ENCODE measurements at places on chromosomes 2 and 18.

- no peak for DNase-seq
These were observed 275.1 kb upstream of the RND3 start for GRCh38 chr2:150762571-150762970.

GRCh38 chr2:202046572-202046971 lies 12.9 kb downstream of the FZD7 start:
- no peak for DNase-seq

DNA sequence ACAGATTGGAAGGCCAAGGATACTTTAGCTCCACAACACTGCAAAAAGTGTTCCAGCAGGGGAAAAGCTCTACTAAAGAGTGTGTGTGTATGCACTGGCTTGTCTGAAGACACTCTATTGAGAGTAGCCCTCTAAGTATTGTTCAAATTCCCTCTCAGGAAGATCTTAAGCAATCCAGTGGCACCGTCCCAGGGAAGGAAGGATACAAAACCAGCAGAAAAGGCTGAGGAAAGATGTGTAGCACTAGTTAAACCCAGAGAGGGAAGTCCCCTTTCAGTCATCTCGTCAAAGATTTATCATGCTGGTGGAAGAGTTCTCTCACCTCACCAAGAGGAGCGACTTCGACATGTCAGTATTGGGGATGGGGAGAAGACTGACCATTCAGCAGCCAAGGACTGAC lies 50.5 kb downstream of the DHRS9 start:
- DNase-seq, result no peak

DNA sequence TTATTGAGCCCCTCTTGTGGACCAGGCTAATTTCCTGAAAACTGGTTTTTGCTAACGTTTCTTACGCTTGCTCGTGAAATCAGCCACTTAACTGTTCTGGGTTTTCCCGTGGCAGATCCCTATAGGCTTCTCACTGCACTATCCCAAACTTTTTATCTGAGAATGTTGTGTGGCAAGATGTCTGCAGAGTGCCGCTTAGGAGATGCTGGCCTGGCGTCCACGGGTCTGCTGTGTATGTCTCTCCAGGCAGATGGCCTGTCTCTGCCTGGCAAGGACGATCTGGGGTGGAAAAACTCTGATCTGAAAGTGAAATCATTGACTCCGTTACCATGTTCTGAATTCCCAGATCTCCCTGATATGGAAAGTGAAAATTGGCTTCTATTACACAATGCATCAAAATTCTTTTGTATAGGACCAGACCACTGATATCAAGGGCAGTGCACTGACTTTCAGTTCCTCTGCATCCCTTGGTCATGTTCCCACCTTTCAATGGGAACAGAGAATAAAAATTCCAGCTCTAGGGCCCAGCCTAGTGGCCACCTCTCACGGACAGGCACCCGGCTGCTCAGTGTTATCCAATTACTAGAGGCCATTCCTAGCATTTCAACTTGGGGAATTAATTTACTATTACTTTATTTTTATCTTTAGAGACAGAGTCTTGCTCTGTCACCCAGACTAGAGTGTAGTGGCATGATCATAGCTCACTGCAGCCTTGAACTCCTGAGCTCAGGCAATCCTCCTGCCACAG lies 154.6 kb downstream of the ACOXL start:
- no peak for DNase-seq

- no peak for DNase-seq
These were observed 19.6 kb downstream of the NDUFAF7 start for GRCh38 chr2:37250869-37251740.

DNA sequence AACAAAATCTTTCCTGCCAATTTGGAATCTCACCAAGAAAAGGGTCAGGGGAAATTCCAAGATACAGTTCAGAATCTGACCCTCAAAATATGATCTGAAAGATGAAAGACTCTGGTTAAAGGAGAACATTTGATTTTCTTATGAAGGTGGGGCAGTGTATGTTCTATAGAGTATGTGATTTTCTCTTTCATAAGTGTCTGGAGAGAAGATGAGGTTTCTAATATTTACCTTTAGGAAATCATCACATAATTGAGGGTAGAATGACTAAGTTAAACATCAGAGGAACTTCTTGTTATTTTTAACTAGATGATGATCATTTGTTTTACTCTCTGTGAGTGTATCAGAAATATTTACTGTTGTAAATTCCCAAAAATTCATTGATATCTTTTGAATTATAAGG lies 27.8 kb upstream of the MBOAT2 start:
- no peak for DNase-seq

DNA sequence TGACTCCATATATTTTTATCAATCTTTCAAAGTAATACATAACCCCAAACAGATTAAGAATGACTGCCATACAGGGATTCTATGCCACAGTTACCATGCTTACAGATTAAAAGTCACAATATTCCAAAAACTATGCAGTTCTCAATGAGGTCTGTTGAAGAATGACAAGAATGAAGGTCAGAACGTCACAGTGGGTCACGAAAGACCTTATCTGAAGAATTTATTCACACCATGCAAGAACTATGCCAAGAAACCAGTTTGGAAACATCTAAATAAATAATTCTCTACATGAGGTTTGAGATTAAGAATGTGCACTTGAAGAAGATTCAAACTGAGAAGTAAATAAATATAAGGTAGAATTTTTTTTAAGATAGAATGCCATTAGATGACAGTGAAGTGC lies 253.3 kb downstream of the EXOC6B start:
- DNase-seq, result no peak

GRCh38 chr2:19580830-19581229 lies 222.4 kb upstream of the OSR1 start:
- no peak for DNase-seq

DNA sequence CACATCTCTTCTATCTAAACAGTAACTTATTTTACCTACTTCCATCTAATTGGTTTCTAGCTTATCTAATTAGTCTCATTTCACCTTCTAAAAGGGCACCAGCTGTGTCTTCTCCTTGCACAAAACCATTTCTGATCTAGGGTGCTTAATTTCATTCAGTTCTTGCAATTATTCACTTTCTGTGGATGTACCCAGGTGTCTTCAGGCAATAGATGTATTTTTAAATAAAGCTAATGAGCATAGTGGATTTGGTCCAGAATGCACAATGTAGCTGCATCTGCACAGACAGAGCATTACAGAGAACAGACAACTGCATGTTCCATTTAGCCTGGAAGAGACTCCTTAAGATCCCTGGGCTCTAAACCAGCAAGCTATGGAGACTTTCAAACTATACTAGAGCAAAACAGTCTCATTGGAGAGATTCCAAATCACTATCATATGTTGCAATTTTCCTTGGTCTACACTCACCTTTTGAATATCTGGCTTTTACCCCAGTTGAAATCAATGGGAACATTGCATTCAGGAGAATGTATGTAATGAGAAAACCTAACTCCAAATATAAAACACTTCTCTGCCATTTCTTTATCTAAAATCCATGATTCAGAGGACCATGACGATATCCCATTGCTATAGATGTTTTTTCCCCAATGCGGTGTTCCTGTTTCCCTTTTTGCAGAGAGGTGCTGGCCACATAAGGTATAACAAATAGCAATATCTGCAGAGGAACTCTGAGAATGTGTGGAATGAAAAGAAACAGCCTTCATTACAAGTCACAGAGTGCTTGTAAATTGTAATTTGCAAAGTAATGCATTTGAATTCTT lies 3.5 kb upstream of the RFX8 start:
- no peak for DNase-seq

GRCh38 chr2:195419033-195419432 lies 238.0 kb upstream of the SLC39A10 start:
- DNase-seq, result no peak

DNA sequence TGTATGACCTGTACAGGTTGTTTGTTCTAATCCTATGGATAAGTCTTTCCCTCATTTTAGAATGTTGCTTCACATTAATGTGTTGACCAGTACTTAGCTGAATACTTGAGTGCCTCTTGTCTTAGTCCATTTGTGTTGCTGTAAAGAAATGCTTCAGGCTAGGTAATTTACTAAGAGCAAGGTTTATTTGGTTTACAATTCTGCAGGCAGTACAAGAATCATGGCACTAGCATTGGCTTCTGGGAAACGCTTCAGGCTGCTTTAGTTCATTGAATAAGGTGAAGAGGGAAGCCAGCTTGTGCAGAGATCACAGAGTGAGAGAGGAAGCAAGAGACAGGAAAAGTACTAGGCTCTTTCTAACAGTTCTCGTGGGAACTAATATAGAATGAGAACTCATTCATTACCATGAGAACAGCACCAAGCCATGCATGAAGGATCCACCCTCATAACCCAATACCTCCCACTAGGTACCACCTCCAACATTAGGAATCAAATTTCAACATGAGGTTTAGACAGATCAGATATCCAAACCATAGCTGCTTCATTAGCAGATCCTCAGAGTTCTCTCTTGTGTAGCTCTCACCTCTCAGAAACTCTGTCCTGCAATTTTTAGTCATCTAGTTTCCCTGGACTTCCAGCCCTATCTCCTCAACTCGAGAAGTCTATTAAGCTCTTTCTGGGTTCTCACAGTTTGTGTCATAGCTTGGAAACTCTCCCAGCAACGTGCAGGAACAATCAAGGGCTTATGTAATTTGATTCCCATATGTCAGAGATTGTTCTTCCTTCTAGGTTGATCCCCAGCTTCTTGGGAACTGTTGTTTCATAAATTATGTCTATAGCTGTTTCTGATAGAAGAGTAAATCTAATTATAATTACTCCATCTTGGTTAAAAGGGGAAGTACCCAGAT lies 2082.3 kb upstream of the CELF4 start:
- peak; percentile 5 for DNase-seq

- DNase-seq, result no peak
These were observed 315.2 kb upstream of the CHAC2 start for GRCh38 chr2:53452400-53452799.

DNA sequence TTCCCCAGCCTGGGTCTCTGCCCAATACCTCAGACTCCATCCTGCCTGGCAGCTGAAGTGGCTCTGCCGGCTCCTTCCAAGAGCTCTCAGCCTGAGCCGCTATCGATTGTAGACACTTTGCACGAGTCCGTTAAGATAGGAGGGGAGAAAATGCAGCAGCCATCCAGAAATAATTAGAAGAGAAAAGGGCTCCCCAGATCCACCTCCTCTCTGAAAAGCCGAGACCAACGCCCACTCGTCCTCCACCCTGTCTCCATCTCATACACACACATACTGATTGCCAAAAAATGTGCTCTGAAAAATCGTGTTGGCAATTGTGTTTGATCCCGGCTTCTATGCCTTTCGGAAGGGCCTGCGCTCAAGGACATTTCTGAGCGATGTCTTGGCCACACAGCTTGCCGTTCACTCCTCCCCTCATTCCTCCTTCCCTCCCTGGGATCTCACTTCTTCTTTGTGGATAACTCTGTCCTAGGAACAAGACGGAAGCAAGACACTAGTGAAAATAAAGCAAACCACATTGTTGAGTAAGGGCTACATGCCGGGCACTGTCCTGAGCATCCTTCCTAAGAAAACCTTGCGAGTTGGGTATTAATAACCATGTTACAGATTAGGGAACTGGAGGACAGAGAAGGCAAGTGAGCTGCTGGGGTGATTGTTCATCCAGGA lies 372.8 kb upstream of the MYT1L start:
- DNase-seq, result no peak

DNA sequence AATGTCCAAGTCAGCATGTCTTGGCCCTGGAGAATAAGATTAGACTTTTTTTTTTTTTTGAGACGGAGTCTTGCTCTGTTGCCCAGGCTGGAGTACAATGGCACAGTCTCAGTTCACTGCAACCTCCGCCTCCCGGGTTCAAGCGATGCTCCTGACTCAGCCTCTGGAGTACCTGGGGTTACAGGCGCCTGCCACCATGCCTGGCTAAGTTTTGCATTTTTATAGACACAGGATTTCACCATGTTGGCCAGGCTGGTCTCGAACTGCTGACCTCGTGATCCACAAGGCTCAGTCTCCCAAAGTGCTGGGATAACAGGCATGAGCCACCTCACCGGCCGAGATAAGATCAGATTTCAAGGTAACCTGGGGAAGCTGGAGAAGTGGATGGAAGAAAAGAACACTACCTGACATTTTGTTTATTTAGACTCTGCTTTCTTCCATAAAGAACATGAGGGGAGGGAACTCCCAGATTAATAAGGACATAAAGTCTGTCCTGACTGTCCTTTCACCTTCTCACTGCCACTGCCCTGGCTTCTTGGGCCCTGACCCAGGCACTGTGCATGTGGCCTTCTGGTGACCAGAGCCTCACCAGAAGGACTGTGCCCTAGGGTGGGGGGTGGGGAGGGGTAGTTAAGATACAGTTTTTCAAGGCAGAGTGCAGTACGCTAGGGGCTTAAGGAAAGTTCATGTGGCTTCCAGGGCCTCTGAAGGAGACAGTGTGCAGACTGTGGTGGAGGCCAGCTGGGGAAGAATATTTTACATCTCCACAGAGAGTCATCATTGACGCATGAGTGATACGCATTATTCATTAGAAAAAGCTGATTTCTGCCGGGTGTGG lies 4.8 kb upstream of the IMPA2 start:
- DNase-seq, result no peak

- no peak for DNase-seq
These were observed 68.7 kb downstream of the KCTD1 start for GRCh38 chr18:26479681-26480079.

GRCh38 chr18:41731884-41732283 lies 223.2 kb upstream of the PIK3C3 start:
- DNase-seq, result no peak

GRCh38 chr2:38146275-38146906 lies 70.4 kb upstream of the CYP1B1 start:
- peak; percentile 7 for DNase-seq

DNA sequence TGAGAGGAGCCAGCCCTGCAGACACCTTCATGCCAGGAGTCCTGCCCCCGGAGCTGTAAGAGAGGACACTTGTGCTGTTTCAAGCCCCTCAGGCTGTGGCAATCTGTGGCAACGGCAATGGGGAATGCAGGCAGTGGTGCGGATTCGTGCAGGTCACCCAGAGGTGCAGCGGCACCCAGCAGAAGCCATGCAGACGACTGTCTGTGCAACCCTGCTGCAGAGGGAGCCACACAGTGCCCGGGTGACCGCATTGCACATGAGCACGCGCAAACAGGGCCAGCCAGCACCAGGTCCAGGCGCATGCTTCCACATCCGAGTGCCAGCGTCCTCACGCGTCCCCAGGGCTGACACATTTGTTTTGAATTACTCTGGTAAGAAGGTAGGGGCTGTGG lies 84.8 kb upstream of the GPC1 start:
- DNase-seq, result no peak

- DNase-seq, result no peak
These were observed 72.2 kb downstream of the MAP2 start for GRCh38 chr2:209495855-209496585.

DNA sequence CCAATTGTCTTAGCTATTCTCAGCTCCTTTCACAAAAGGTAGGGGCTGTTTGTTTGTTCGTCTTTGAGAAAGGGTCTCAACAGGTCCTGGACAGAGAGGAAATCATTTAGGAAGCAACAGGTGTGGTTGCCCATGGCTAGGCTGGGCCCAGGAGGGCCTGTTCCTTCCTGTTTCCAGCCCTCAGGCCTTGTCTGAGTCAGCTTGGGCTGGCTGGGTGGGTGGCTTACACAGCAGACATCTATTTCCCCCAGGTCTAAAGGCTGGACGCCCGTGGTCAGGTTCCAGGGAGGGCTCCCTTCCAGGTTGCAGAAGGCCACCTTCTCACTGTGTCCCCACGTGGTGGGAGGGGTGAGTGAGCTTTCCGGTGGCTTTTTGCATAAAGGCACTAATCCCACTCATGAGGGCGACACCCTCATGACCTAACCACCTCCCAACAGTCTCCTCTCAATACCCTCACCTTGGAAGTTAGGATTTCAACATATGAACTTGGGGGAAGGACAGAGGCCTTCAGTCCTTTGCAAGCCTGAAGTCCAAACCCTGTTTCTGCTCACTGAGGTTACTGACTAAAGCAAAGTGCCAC lies 45.5 kb downstream of the ARHGEF4 start:
- DNase-seq, result no peak

All from iPS DF 19.7 (cell line).